Fibroblast of gingiva (primary cell): ENCODE measurements at places on chromosomes 6 and 20.

DNA sequence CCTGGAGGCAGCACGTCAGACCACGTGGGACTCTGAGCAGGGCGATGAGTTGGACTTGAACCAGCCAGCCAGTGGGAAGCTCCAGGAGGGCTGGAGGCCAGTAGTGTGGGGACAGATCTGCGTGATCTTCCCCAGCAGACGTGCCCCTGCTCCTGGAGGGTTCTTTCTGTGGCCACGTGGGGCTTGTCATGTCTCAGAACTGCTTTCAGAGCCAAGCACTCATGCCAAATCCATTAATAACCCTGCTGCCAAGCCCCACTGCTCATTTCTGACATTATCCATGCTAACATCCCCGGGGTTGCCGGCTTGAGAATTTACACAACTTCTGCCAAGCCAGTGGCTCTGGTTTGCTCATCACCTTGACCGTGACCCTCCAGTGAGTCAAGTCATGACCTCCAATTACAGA, 38.3 kb downstream of the SIRPA start:
- peak; percentile 84 for DNase-seq

DNA sequence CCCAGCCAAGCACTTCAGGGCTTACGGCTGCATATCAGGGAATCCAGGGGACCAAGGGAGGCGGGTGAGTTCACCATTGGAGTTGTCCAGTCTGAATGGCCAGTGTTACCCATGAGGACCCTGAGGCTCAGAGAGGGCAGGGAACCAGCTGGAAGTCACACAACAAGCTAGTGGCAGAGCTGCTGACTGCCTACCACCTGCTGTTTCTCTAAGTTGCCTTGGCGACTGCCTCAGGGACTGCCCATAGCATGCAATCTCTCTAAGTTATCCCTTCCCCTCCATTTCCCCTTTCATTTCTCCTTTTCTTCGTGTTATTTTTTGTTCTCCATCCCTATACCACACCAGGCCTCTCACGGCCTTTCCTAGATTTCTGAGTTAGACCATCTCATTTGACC, 71.8 kb upstream of the SIRPA start:
- DNase-seq, result no peak

GRCh38 chr6:154615483-154616025, 105.1 kb upstream of the CNKSR3 start:
- DNase-seq, result peak; percentile 71

GRCh38 chr6:28865401-28866204, 58.2 kb downstream of the TRIM27 start:
- no peak for DNase-seq

- no peak for DNase-seq
Measured at GRCh38 chr6:157895585-157895984, 72.5 kb downstream of the SNX9 start.

GRCh38 chr20:61573415-61574305, 321.6 kb downstream of the CDH4 start:
- no peak for DNase-seq

- no peak for DNase-seq
Measured at GRCh38 chr6:8940356-8940755, 505.0 kb upstream of the SLC35B3 start.

GRCh38 chr6:73484438-73484837, 22.9 kb downstream of the MTO1 start:
- DNase-seq, result no peak

GRCh38 chr6:28682542-28682941, 156.9 kb downstream of the GPX5 start:
- DNase-seq, result no peak

DNA sequence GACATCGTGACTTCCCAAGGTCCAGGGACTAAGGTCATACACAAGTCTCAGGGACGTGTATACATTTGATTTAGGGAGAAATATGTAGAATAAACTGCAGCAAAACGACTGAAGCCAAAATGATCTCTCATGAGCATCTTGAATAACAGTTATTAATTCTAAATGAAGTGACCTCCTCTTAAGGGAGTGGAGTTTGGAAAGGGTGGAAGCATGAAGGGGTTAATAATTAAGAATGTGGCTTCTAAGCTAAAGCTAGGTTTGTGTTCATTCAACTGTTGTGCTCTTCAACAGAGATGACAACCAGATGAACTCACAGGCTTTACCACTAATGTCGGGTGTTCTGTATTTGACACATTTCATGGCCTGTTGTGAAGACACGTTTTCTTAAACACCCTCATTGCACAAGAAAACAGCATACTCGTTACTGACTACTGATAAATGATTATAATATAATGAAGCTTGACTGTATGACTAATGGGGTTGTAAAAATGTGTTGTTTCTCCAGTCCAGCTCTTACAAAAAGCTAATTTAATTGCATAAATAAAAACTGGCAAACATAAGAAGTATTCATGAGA, 1.5 kb downstream of the PPP1R14C start:
- no peak for DNase-seq

DNA sequence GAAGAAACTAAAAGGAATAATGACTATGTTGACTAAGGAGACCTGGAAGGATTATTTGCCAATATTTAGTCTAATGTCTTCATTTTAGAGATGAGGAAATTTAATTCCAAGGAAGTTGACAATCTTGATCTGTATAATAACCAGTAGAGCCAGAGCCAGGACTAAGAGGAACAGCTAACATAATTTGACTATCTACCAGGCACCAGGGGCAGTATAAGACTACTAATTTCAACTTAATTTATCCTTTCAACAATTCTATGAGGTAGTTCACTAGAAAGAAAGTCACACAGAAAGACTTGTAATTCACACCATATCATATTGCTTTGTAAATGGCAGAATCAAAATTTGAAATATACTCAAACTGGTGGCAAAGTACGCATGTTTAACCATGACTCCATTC, 273.0 kb upstream of the STXBP5 start:
- no peak for DNase-seq

DNA sequence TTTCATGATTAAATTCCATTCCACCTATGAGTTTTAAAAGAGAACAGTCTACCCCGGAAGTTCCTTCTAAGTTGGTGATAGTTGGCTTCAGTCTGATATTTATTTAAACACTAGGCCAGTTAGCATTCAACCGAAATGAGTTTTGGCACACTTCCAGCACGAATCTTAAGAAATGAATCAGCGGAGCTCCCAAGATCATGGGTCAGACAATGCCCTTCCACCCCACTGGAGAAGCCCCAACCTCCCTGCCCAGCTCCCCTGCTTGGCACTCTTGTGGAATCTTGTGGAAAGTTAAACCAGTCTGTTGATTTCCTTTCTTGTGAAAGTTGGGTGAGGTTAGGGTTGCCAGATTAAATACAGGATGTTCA, 64.3 kb downstream of the MKKS start:
- peak; percentile 89 for DNase-seq

- DNase-seq, result no peak
Measured at GRCh38 chr6:20352346-20352745, 49.3 kb upstream of the E2F3 start.

DNA sequence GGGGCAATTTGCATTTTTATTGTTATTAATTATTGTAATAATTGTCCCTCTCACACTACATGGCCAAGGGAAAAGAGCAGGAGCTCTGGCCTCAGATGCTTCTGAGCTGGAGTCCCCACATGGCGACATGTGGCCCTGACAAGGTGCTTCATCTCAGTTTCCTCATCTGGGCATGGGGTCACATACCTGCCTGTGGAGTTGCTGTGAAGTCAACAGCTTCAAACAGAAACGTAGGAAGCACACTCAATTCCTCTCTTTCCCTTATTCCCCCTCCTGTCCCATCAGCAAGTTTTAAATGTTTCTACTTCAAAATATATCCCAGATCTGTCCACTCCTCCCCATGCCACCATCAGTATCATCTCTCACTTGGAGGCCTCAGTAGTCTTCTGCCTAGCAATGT, 8.7 kb downstream of the CPNE5 start:
- no peak for DNase-seq

DNA sequence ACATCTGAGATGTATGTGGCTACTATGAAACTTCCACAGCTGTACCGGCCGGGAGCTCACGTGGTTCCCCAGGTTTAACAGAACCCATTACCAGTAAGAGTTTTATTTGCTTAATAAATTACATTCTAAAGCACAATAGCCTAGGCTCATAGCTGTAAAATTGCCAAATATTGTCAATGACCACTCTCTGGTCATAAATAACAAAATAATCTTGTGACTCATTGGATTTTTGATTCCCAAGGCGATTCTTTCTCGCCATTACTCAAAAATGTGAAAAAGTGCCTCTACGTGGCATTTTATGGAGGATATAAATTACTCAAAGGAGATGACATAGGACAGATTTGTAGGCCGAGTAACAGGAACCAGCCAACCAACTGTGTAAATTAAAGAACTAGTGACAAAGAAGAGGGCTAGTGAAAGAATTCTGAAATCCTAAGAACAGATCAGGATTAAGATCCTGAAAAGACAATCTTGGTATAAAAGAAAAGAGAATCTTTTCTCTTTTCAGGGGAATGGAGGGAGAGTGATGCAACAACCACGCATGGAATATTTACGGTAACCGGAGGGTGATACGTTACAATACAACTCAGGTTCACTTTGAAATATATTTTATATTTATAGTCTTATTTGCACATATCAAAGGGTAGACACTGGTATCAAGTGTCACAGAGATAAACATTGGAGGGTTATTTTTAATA, 199.7 kb downstream of the FOXC1 start:
- DNase-seq, result no peak

- peak; percentile 51 for DNase-seq
Measured at GRCh38 chr20:22700367-22700766, 116.0 kb upstream of the FOXA2 start.

DNA sequence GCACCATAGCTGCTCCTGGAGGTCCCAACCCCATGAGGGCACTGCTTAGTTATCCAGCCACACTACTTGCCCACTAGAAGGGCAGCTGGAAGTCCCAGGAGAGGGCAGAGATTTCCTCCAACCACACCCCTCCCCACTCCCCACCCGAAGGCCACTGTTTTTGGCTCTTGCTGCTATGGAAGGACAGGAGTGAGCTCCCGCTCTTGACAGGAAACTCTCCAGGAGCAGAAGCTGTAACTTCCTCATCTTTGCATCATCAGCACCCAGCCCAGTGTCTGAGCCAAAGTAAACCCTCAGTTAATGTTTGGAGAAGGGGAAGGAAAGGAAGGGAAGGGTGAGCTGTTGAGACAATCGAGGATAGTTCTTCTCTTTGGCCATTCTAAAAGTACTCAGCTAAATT, 120.7 kb downstream of the MTFR2 start:
- DNase-seq, result no peak

- DNase-seq, result no peak
Measured at GRCh38 chr20:48294942-48295341, 509.7 kb upstream of the SULF2 start.

DNA sequence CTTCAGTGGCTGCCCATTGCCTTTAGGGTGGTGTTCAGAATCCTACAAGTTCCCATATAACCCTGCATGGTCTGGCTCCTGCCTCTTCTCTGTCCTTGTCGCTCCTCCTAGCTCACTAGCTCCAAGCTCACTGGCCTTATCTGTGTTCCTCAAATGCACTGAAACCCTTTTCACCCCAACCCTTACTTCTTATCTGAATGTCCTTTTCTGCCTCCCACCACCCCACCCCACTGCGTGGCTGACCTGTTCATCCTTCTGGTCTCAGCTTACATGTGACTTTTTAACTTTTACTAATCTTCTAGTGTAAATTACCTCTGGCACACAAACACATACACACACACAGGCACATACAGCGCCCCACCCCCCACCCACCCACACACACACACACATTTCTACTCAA, 41.0 kb upstream of the GLP1R start:
- no peak for DNase-seq

DNA sequence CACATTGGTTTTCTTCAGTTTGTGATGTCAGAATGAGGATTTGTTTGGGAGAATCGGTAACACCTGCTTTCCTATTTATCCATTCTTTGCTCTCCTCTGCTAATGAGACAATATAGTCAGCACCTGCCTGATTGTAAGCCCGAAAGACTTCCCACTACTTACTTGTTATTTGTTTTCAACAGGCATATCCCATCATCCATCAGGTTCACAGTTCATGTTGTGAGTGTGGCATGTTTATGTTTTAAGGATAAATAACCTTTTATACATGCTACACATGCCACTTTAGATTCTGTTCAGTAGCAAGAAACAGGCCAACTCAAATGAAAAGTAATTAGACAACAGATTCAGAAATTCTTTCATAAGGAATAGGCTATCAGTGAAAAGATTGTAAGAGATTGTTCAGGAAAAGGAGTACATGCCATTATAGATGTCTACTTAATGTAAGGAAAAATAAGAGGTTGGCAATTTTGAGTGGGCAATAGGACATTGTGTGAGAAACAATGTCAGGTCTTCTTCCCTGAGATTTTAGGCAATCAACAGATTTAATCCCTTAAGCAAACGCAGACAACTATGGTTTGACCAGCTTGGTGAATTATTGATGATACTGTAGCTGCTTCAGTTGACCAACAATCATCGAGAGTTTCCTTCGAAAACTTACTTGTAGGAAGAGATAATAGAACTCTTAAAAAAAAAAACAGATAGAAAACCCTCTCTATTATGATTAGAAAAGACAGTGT, 7.9 kb upstream of the GPRC6A start:
- no peak for DNase-seq
